NCI-H524 (cell line): ENCODE measurements at places on chromosomes 11 and 22.
A peak's percentile ranks its signal among the peaks of the same experiment; 100 is the strongest.

GRCh38 chr11:43738600-43739409 lies 58.3 kb downstream of the HSD17B12 start:
- DNase-seq: no peak

- peak; percentile 15 for DNase-seq
These were observed 118.8 kb downstream of the ABTB2 start for GRCh38 chr11:34238966-34239365.

DNA sequence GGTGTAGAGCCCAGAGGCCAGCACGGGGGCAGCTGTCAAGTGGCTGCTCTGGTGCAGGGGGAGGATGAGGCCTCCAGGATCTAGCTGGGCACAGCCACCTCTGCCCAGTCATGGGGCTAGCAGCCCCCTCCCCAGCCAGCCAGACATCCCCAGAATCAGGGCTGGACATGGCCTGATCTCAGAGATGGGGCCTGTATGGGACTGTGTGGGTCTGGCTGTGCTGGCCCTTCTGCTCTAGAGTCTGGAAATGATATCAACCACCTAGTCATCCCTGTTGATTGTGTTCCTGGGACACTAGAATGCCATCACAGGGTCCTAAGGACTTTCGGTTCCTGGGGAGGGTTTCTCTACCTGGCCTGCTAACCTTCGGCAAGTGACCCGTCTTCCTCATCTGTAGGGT lies 2.8 kb downstream of the FLRT1 start:
- DNase-seq: no peak

DNA sequence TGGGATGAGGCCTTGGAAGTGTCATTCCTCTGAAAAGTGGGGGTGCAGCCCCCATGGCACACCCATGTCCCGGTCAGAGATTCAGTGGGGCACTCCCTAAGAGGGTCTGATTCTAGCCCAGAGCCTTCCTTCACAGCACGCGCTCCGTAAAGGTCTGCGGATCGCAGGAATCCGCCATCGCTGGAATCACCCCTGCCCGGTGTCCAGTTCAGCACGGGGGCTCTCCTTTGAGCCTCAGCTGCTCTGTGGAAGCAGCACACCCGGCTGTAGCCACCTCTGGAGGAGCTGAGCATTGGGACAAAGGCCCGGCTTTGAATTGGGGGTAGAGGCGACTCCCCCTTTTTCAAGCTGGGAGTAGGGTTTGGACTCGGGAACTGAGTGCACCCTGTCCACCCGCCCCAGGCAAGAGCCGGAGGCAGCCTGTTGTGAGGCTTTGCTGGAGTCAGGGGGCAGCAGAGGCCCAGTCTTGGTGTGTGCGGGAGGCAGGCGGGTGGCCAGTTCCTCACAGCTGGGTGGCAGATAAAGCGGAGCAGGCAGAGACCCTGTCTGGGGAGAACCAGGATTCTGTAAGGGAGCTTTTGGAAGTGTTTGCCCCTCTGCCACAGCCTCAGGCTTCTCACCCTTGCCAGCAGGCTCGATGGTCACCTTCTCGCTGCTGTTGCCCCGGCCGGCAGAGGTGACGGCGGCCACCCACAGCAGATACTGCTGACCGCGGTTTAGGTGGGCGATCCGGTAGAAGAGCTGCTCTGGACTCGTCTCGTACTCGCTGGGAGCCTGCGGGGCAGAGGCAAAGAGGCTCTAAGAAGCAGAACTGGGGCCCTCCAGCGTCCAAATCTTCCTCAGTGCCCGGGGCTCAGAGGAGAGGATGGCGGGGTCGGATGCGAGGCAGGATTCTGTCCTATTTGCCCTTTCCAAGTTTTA lies 115.9 kb downstream of the CEP164 start:
- DNase-seq: peak; percentile 57

DNA sequence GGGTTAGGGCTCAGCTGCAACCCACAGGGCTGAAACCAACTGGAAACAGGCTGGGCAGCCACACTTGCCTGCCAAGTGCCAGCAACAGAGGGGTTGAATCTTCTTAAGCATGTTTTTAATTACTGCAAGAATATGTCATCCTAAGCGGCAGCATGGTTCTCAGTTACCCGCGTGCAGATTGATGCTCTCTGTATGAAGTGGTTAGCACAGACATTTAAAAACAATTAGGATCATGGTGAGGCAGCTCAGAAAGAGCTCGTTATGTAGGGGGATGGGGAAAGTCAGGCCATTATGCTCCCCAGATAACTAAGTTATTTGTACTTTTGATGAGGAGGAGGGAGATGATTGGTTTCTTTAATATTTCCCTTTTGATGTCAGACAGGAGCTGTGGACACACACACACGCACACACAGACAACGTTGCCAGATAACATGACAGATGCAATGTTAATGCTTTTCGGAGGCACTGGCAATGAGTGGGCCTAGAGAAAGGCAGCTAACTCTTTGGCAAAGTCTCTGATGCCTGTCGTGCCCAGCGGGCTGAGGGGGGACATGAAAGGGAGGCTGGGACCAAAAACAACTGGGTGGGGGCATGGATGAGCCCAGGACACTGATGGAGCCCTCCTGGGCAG lies 389.7 kb downstream of the NXPE2 start:
- DNase-seq: peak; percentile 91

GRCh38 chr11:70246196-70246595 lies 24.3 kb upstream of the PPFIA1 start:
- DNase-seq: no peak

DNA sequence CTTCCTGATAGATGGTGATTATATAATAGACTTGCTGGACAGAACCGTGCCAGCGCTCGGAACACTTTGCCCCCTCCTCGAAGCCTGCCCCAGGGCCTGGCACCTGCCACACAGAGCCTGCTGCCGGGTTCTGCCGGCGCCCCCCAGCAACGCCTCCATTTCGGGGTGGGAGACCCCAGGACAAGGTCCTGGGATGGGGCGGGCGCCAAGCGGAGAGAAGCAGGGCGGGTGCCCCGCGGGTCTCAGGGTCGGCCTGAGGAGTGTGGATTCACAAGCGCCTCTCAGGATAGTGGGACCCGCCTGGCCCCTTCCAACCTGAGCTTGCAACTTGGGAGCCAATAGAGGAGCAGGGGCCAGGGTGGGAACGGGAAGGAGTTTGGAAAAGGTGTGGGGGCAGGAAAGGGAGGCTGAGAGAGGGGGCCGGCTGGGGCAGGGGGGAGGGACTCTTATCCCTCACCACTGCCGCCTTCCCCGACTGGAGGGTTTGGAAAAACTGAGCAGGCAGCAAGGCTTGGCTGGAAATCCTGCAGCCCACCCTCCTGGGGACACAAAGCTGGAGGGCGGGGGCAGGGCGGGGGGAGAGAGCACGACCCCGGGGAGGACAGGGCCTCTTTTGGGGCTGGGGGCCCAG lies 3.3 kb upstream of the BCL9L start:
- DNase-seq: peak; percentile 76

DNA sequence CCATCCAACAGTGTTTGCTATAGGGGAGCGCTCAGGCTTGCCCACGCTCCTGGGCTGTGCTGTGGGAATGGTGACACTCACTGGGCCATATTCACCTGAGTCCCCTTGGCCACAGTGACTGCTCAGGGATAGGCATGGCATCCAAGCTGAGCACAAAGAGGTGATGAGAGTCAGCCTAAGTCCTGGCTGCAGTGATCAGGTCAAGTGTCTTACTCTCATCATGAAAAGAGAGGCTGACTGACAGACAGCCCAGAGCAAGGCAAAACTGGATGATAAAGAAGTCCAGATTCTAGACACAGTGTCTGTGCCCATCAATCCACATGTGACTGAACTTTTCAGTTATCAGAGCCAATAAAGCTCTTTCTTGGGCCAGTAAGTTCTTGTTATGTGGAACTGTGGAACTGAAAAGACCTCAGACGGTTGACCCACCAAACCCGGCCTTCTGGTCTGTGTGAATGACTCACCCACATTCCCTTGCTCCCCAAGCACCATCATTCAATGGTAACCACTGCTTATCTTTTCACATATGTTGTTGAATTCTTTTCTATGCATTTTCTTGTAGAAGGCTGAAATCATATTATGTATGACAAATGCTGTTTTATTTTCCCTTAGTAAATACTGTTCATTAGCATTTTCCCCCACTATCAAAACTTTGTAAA lies 43.2 kb upstream of the YPEL1 start:
- DNase-seq: no peak

GRCh38 chr11:115911613-115912346 lies 407.6 kb upstream of the CADM1 start:
- DNase-seq: peak; percentile 37

DNA sequence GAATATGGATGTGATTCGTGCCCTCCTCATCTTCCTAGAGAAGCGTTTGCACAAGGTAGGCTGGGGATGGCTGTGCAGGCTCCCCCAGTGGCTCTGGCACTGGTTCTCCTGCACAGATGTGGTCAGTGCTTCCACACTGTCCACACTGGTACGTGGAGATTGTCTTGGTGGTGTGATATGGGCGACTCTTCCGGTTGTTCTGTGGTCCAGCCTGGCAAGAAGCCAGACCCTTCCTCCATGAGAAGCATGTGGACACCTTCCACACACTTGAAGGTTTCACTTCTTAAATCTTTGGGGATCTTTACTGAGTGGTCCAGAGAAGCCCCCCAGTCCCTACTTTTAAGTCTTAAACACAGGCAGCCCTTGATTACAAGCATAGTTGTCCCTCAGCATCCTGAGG lies 3.8 kb downstream of the RIC8A start:
- DNase-seq: no peak

GRCh38 chr11:2797121-2797711 lies 88.4 kb downstream of the CDKN1C start:
- no peak for DNase-seq

DNA sequence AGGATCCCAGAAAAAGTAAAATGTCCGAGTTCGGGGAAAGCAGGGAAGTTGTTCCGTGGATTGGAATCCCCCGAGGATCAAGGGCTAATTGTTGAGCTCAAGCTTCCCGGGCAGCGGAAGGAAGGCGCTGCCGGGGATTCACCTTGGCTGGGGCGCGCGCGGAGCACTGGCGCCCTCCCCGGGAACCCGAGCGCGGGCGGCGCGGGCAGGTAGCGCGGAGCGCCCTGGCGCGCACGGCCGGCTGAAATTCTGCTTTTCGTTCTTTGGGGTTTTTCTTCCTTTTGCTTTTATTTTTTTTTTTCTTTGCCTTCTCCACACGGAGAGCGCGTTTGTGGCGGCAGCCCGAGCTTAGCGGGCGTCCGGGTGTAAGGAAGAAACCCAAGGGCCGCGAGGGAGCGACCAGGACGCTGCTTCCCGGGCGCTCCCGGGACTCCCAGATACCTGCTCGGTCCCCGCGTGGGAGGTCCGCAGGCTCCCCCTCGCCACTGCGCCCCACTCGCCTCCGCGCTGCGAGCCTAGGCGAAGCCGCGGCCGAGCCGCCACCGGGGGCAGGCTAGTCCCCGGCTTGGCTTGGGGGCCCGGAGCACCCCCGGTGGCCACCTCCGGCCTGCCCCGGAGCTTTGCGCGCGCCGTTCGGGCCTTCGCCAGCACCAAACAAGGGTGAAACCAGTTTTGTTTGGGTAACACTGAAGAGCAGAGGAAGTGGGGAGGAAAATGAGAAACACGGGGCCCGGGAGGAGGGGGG lies 4.8 kb upstream of the IGF2 start:
- no peak for DNase-seq

DNA sequence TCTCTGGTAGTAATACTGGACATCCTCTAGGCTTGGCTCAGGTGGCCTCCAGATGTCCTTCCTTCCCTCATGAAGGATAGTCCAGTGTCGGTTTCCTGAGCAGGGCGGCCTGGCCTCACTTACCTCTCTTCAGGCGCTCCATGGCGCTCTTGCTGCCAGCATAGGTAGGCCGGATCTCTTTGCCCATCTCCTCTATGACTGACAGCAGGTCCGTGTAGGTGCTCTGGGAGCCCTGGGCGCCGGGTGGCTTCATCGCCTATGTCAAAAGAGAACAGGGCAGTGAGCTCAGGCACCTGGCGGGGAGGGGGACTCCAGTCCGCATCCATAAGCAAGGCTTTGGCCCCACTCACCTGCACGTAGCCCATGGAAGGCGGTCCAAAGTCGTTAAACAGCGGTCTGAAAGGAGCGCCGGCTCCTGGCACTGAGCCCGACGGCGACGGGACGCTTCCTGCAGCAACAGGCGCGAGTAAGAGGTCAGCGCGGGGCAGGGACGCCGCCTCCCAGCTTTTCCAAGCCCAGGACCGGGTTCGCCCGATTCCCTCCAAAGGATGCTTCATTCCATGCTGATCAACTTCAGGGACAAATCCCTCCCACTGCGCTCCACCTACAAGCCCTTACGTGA lies 609 bp downstream of the CDK2AP2 start:
- no peak for DNase-seq

DNA sequence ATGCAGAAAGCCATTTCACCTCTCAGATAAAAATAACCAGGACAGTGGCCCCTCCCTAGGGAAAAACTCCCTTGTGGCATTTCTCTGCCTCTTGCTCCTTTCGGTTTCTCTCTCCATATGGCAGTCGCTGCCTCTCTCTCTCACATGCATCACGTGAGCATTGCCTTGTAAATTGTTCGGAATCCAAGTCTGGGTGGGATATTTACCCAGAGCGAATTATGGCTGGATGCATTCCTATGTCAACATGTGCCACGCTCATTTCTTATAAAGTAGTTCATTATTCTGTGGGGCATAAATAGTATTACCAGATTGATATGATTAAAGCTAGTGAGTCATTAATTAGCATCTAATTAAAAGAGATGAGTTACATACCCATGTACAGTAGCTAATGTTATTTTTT lies 392.9 kb downstream of the INSC start:
- peak; percentile 74 for DNase-seq

GRCh38 chr11:77191823-77192495 lies 63.9 kb downstream of the MYO7A start:
- DNase-seq: no peak

GRCh38 chr11:32962016-32962415 lies 53.7 kb upstream of the DEPDC7 start:
- DNase-seq: no peak

- no peak for DNase-seq
These were observed 25.5 kb upstream of the PDGFB start for GRCh38 chr22:39270280-39270679.

DNA sequence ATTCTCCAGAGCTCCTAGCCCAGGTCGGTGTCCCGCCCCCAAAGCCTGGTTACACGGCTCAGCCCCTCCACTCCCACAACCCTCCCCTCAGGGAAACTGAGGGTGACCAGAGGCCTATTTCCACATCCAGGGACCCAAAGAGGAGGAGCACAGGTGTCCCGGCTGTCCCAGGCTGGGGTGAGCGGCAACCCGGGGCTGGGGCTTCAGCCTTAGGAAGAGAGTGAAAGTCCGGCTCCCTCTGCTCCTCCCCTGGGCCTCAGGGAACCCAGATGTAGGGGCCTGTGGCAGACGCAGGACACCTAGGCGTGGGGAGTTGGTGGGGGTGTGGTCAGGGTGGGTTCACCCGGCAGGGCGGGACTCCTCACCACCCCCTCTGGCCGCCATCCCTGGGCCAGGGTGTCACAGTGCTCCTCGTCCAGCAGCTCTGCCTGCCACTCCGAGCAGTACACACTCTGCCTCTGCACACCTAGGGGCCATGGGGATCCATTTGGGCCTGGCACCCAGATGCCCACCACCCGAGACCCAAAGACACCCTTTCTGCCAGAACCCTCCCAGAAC lies 63.1 kb downstream of the ARFGAP3 start:
- no peak for DNase-seq

DNA sequence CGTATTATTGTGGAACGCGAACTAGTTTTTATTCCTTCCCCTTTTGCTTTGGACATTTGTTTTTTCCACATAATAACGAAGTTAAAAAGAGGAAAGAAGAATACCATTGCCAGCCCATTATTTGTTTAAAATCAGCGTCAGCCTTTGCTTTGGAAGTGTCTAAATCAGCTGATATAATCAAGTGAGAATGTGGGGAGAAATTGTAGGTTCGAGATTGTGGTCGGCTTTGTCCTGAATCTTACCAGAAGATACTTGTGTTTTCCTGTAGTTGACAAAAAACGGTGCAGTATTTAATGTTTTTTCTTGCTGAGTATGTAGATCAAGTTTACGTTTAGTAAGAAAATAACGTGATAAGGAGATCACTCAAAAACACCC lies 935 bp downstream of the ZNF143 start:
- DNase-seq: peak; percentile 9

- DNase-seq: peak; percentile 28
These were observed 1064.9 kb upstream of the TENM4 start for GRCh38 chr11:80505771-80506170.
